ENCODE measurements at places on chromosomes 11 and 22. TPM values are rescaled to one million over a fixed set of nuclear protein-coding genes. Genes with fewer than 3 reads are reported as not detected.
A peak's percentile ranks its signal among the peaks of the same experiment; 100 is the strongest.

DNA sequence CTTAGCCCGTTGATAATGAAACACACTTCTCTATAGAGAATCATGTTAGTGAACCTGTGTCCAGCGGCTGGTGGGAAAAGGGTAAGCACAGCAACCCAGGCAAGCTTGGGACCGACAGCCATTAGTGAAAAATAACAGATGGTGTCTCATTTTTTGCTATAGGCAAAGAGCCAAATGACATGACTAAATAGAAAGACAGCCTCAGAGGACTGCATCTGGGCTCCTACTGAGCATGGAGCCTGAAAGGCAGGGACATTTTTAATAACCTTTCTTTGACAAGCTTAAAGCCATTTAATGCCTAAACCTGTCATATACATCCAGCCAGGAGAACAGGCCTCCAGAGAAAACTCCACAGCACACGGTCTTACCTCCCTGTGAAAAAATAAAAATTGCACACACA, 67.0 kb downstream of the FANCF start:
- DNase-seq = no peak

DNA sequence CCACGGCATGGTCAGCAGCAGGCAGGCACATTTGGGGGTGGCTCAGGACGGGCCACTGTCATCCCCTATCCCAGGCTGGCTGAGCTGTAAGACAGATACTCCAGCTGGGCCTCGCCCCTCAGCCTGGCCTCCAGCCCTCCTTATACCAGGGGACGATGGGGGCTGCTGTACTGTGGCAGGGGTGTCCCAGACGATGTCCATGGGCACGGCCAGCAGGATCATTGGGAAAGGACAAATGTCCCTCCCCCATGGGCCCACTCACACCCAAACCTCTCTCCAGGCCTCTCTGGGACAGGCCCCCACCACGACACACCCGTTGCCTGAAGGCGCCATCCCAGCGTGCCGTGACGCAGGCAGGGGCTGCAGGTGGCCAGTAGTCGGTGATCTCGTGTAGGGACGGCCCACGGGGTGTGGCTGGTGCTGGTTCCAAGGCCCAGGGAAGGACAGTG, 1.5 kb upstream of the IL17REL start:
- peak; percentile 79 for DNase-seq

GRCh38 chr11:45208135-45208534, 61.7 kb downstream of the PRDM11 start:
- peak; percentile 43 for DNase-seq

GRCh38 chr22:43002202-43002586, 12.8 kb downstream of the PACSIN2 start:
- DNase-seq = no peak

DNA sequence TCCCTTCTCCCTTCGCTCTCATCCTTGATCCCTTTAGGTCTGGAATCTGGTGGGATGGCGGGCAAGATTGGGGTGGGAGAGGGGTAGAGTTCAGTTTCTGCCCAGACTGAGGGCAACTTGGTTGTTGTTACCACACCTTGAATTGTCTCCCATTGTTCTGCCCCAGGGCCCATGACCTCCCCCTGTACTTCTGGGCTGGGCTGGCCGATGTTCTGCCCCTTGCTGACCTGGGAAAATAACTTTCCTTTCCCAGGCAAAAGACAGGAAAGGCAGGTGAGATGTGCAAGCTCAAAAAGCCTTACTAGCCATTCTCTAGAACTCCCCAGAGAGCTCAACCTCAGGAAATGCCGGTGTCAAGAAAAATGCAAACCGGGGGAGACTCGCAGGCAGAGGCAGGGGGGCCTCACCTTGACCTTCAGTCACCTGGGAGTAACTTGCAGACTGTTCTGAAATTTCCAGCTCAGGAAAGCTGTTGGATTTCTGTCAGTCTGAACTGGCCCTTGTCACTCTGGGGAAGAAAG, 32.4 kb upstream of the EIF3D start:
- DNase-seq = no peak

DNA sequence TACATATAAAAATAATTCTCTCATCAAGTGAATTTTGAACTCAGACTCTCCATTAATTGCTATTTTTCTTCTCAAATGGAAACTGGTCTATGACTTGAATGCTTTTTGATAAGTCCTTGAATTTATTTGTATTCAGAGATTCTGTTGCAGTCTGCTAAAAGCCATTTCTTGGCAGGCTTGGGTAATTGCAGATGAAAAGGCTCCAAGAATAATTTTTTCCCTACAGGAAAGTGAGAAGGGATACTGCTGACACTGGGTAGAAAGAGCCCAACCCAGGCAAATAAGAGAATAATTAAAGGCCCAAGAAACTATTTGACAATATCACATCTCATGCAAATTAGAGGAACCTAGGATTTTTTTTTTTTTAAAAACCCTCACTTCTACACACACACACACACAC, 246.5 kb upstream of the DDI1 start:
- no peak for DNase-seq

DNA sequence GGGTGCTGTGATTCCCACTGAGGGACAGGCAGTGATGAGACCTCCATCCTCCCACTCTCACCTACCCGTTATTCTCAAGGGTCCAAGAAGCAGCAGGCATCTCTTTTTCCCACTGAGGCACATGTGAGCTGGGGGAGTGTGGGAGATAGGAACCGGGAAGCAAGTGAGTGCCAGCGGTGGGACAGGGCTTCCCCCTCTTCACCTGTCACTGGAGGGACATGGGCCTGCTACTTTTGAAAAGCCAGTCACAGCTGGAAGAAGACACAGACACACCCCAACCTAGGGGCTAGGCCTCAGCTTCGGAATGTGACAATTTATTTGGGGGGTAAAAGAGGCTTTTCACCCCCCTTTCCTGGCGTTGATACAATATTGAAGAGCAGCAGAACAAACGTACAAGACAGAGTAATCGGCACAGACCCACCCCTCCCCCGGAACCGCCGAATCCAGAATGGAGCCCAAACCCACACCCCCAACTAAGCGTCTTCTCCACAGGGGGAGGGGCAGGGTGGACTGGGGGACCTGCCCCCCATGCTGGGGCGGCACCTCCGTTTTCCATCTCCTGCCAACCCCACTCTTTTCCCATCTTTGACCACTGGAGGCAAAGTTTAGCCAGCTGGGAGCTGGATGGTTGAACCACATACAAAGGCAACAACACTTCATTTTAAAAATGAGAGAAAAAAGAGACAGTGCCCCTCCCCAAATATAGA, 10.7 kb downstream of the CBX6 start:
- DNase-seq = peak; percentile 74

GRCh38 chr11:112983887-112984286, 22.7 kb downstream of the NCAM1 start:
- DNase-seq = no peak

DNA sequence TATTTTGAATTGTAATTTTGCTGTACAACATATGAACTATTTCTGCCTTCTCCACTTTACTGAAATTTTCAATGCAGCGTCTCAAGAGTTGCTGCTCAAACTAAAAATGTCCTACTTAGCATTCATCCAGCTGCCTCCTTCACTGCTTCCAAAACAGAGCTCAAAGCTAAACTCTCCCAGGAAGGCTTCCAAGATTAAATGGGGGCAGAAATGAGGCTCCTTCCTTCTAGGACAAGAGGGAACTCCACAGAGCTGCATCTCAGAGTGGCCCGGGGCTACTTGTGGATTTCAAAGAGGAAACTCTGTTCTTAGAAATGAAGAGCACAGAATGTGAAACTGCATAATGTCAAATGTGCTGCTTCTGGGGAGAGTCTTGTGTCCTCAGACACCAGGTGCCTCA, 295.9 kb upstream of the NCAM1 start:
- DNase-seq = no peak

DNA sequence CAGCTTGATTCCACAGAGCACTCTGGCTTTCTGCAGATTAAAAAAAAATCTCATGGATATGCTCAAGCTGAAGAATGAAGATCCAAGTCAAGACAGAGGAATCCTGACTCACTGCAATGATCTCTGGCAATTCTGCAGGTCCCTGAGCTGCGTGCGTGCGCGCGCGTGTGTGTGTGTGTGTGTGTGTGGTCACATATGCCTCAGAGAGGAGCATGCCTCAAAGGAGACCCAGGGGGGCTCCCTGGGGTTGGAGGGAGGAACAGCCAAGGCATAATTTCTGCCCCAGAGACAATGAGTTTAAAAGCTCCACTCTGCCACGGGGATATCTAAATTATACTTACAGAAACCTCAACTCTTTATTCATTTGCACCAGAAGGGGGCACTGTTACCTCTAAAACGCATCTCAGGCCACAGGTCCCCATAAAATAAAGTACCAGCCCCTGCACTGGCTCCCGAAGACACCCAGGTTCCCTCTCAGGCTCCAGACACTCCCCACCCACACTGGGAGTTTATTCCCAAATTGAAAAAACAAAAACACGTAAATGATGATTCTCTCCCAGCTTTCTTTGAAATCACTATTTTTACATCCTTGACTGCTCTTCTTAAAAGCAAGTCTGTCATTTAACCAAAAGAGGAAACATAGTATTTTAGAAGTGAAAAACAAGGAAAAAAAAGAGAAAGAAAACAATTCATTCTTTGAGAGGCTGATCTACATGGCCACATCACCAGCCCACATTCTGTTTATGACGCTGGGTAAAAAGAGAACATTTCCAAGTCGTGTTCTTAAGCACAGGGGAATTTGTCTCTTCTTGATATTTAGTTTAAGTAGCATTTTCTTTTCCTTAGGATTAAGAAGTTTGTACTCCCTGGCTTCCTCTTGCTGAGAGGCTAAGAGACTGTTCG, 401.0 kb downstream of the LARGE1 start:
- DNase-seq = peak; percentile 81

- DNase-seq = peak; percentile 94
Measured at GRCh38 chr11:47161134-47161854, 15.4 kb downstream of the ARFGAP2 start.

DNA sequence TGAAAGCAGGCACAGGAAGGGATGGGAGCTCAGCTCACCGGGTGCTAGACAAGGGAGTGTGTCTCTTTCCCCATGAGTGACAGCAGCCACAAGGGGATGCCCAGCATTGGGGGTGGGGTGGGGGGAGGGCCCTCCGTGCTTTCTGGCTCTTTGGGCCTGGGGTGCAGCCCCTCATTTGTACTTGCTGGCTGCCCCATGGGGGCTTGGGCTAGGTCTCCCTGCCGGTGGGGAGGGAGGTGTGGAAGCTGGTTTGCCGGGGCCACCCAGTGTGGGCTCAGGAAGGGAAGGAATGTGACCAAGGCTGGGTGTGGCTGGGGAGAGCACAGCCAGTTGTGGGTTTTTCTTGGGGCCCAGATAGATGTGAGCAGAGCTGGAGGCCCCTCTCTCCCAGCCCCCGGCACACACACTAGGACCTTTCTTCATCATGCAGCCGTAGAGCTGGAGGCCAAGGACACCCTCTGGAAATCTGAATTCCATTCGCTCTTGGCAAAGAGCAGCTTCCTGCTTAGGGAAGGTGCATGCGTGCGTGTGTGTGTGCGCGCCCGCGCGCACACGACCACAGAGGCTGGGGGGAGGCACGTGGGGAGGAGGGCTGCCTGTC, 25.8 kb downstream of the KCNQ1OT1 start:
- peak; percentile 57 for DNase-seq

DNA sequence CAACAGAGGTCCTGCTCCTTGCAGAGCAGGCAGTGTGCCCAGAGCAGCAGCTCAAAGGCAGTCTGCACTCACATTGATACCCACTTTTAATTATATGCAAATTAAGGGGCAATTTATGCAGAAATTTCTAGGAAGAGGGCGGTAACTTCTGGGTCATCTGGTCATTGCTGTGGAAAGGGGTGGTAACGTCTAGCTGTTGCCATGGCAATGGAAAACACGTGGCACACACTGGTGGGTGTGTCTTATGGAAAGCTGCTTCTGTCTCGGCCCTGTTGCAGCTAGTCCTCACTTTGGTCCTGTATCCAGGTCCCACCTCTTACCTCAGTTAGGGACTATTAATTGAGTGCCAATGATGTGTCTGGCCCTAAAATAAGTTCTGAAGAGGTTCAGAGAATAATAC, 36.8 kb downstream of the BARX2 start:
- DNase-seq = peak; percentile 56

DNA sequence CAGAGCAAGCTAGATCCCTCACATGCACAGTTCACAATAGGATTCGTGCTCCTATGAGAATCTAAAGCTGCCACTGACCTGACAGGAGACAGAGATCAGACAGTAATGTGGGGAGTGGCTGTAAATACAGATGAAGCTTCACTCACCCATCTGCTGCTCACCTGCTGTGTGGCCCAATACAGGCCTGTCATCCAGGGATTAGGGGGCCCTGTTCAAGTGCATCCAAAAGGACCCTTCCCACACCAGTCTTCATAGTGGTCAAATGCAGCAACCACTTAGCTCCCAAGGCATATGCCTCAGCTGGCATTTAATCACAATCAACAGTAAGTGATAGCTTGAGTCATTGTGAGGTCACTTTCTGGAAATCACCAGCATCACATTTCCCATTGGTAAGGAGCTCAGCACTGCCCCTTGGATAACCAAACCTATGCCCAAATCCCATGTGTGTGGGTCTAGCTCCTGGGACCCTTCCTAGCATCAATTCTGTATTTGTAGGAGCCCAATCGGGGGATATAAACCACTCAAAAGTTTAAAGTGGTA, 65.6 kb downstream of the OR4C45 start:
- DNase-seq = no peak

DNA sequence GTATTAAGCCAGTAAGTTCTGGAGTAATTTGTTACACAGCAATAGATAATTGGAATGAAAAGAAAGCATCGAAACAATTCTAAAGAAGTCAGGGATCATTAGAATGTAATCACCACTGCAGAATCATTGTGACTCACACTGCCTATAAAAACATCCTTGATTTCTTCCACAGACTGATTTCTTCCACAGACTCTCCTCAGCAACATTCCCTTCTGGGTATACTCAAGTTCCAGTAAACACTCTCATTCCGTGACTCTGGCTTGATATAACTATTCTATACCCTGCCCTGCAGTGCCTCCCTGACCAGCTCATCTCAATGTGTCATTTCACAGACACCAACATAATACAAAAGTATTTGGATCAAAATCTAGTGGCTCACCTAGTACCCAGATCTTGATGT, 120.5 kb downstream of the BBOX1 start:
- DNase-seq = no peak

DNA sequence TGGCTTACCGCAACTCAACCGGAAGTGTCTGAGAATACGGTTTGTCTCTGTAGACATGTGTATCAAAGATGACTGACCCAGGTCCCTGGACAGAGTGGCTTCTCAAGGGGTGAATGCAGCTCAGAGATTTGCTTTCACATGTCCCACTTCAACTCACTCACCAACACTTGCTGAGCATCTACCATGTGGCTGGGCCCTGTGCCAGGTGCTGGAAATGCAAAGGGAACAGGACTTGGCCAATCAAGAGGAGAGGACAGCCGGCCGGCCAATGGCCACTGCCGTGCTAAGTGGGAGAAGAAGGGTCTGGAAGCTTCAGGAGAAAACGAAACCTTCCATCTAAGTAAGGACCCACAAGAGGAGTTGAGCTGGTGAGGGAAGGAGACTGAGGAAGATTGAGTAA, 151.3 kb downstream of the CEP164 start:
- DNase-seq = no peak

The SLC17A6 gene
- not detected for total RNA-seq

The RIMBP3B gene
- 0.24 TPM for total RNA-seq

The SERPING1 gene
- 34.6 TPM for total RNA-seq

The GLYAT gene
- total RNA-seq = not detected

The PPARA gene
- 7.8 TPM for total RNA-seq

The OR51B4 gene
- total RNA-seq = not detected

Data from H7 (cell line).